Psoas muscle (tissue), 8 donors: ENCODE measurements at places on chromosomes 2 and 18. TPM values are rescaled to one million over a fixed set of nuclear protein-coding genes. Genes with fewer than 3 reads are reported as not detected.
A peak's percentile ranks its signal among the peaks of the same experiment; 100 is the strongest.

DNA sequence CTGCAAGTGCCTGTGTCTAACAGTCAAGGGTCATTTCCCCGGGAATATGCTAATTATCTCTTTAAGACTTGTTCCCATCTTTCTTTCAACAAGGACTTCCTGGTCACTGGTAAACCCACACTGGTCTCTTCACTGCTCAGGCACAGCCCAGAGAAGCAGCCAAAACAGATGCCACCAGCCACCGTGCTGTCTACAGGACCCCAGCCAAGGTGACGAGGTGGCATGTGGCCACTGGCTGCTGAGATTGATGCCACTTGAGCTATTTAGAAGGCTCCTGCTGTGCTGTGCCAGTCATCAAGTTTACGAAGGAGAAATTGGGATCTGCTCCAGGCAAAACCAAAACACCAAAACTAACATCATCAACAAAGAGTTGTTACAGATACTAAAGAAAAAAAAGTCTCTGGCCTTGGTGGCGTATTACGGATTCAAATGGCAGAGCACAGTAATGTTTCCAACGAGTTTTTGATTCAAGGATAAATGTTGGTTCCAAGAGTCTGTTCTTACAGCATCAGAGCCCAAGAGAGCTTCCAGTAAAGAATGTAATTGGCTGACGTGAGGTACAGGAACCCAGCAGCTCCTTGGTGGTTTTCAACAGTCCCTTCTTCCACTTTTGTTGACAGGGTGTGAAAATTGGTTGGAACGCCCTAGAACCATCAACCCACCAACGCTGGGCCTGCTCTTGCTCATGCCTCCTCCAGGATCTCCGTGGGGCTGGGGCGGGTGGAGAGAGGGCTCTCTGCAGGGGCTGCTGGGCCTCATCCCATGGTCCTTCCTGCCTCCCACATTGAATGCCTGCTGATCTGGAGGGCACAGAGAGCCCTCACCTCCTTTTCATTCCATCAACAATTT, 63.7 kb upstream of the ZCCHC2 start:
- H3K27ac ChIP-seq = peak overlapping the region; percentile 13
- no peaks in the 10 kb centered on the region for H3K27me3 ChIP-seq
- DNase-seq = peak; percentile 62
- H3K4me1 ChIP-seq = peaks cover 16% of the 10 kb centered on the region
- H3K36me3 ChIP-seq = no peaks in the 10 kb centered on the region

- DNase-seq = no peak
- H3K4me3 ChIP-seq = no peak overlapping the region
- H3K27me3 ChIP-seq = no peaks in the 10 kb centered on the region
- no peaks in the 10 kb centered on the region for H3K36me3 ChIP-seq
- no peak overlapping the region for H3K27ac ChIP-seq
- H3K4me1 ChIP-seq = no peaks in the 10 kb centered on the region
These were observed 89.0 kb downstream of the EIPR1 start for GRCh38 chr2:3288470-3289170.

GAREM1 gene
- 7.2 TPM for total RNA-seq

DNA sequence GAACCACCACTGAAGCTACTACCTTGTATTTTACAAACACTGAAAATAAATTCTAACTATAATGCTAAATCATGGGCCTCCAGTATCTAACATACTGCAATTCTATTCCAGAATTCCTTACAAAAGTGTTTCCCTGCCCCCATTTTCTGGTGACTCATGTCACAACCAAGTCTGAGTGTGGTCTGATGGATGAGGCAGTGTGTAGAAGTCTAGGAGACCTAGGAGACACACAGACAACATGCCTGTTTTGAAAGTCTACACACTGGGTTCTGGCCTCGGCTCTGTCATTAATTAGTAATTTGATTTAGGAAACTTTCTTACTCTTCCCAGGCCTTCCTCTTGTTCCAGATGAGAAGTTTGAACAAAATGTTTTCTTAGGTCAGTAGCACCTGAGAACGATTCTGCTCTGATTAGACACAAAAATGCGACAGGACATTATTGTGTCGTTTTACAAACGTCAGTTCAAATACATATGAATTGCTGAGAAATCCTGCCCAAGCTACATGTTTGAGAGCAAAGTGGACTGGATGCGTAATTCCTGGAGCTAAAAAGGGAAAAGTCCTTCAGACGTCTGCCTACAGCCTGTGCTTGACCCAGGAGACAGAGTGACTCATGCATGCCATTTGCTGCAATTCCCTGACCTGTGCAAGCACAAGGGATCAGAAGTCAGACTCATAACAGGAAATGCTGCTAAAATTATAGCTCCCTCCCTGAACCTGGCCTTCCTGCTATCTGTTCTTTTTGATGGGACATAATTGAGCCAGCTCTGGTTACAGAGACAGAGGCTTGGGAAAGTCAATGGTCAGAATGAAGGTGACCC, 494.4 kb downstream of the SOX11 start:
- H3K27ac ChIP-seq = no peak overlapping the region
- no peaks in the 10 kb centered on the region for H3K4me1 ChIP-seq
- H3K36me3 ChIP-seq = no peaks in the 10 kb centered on the region
- no peak for DNase-seq
- no peak overlapping the region for H3K4me3 ChIP-seq
- H3K27me3 ChIP-seq = no peaks in the 10 kb centered on the region

TCF7L1 gene
- total RNA-seq = 6.2 TPM

TRIM54 gene
- total RNA-seq = 409 TPM

- H3K4me1 ChIP-seq = peaks cover 28% of the 10 kb centered on the region
- H3K36me3 ChIP-seq = no peaks in the 10 kb centered on the region
- H3K27ac ChIP-seq = no peak overlapping the region
- peak; percentile 24 for DNase-seq
- H3K4me3 ChIP-seq = no peak overlapping the region
- H3K27me3 ChIP-seq = no peaks in the 10 kb centered on the region
These were observed 32.5 kb downstream of the GAREM1 start for GRCh38 chr18:32438173-32438572.

DNA sequence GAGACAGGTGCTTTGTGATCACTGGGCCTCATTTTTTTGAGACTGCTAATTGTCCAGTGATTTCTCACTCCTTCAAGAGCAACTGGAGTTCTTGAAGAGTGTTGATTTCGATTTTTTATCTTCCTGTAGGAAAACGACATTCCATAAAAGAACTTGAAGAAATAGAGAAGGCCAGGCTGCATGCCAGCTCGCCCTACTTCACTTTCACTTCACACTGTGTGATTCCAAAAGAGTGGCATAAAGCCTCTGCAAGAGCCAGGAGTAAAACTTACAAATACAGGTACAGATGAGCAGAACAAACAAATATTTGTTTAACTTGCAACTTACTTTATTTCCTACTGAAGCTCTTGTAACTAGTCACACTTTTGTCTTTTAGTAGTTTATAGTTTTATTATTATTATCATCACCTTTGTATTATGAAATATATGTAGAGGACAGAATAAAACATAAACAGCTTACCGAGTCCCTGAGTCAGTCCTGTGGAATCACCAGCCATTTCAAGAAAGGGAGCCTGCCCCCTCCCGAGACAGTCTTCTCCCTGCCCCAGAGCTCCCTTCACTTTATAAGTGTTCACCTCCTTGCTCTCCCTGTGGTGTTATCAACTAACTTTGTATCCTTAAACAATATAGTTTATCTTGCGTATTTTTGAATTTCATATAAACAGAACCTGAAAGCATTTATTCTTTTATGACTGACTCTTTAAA, 8.7 kb downstream of the FAM228A start:
- H3K4me1 ChIP-seq = no peaks in the 10 kb centered on the region
- no peak for DNase-seq
- H3K27ac ChIP-seq = no peak overlapping the region
- H3K27me3 ChIP-seq = no peaks in the 10 kb centered on the region

DNA sequence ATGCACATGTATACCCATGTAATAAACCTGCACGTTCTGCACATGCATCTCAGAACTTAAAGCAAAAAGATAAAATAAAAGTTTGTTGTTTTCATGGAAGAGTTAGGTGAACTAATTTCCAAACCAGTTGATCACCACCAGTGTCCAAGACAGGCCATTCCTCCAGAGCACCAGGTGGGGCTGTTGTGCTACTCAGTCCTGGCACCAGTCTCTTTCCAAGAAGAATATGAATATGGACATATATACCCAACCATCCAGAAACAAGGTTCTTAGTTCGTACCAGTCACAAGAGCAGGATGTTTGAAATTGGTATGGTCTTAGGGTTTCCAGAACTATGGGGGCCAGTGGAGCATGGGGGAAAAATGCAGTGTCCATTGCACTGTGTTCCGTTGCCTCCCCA, 17.2 kb upstream of the TNP1 start:
- H3K4me3 ChIP-seq = no peak overlapping the region
- DNase-seq = no peak
- H3K36me3 ChIP-seq = no peaks in the 10 kb centered on the region
- peaks cover 45% of the 10 kb centered on the region for H3K4me1 ChIP-seq

ICOS gene
- total RNA-seq = not detected

GFPT1 gene
- total RNA-seq = 33.3 TPM

TANC1 gene
- 3.9 TPM for total RNA-seq

GRCh38 chr2:41954304-41955291, 93.2 kb upstream of the PKDCC start:
- no peak overlapping the region for H3K27ac ChIP-seq
- no peaks in the 10 kb centered on the region for H3K4me1 ChIP-seq
- no peaks in the 10 kb centered on the region for H3K27me3 ChIP-seq
- H3K36me3 ChIP-seq = no peaks in the 10 kb centered on the region
- no peak overlapping the region for H3K4me3 ChIP-seq
- DNase-seq = no peak

DNA sequence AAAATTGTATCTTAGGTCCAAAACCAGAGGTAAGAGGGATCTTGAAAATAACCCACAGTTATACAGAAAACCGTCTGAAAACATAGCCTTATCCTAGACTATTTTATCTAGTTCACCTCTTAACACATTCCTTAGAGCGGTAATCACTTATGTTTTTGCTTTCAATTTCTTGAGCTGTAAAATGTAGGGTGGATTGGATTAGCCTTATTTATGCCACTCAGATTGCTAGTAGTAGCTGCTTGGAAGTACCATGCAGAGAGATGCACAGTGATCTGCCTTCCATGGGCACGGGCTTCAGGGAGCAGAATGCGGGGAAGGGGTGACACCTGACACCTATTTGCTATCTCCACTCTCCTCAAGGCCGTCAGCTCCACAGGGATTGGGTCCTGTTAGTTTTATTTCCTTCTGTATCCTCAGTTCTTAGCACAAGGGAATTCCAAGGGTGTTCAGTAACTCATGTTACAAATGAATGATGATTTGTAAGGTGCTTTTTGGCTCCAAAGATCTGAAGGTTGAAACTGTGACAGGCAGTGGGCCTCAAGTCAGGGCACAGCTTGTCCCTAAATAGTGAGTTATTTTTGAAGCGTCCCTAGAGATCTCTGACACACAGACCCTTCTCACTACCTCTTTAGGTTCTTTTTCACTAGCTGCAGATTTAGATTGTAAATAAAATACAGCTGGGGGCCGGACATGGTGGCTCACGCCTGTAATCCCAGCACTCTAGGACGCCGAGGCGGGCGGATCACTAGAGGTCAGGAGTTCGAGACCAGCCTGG, 64.0 kb upstream of the PMAIP1 start:
- peaks cover 13% of the 10 kb centered on the region for H3K27me3 ChIP-seq
- DNase-seq = no peak
- H3K36me3 ChIP-seq = no peaks in the 10 kb centered on the region
- no peaks in the 10 kb centered on the region for H3K4me1 ChIP-seq
- H3K4me3 ChIP-seq = no peak overlapping the region

DNA sequence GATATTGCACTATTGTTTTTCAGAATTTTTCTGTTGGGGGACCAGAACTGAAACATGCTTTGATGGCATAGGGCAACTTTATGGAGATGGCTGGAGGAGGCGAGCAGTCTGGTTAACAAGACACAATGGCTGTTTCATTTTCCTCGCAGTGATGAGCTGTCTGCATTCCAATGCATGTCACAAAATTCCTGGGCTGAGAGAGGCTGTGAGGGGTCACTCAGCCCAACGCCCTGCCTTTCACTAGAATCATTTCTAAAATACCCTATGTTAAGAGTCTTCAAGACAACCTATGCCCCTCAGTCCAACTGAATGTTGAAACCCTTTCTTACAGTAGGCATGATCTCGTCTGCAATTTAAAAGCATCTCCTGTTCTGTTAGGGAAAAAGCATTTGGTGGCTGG, 1090.0 kb downstream of the BCL11A start:
- H3K27ac ChIP-seq = no peak overlapping the region
- no peaks in the 10 kb centered on the region for H3K4me1 ChIP-seq
- no peaks in the 10 kb centered on the region for H3K36me3 ChIP-seq
- no peak for DNase-seq
- H3K27me3 ChIP-seq = no peaks in the 10 kb centered on the region
- no peak overlapping the region for H3K4me3 ChIP-seq

ILKAP gene
- total RNA-seq = 41.4 TPM

ZNF892 gene
- total RNA-seq = 0.76 TPM

DNA sequence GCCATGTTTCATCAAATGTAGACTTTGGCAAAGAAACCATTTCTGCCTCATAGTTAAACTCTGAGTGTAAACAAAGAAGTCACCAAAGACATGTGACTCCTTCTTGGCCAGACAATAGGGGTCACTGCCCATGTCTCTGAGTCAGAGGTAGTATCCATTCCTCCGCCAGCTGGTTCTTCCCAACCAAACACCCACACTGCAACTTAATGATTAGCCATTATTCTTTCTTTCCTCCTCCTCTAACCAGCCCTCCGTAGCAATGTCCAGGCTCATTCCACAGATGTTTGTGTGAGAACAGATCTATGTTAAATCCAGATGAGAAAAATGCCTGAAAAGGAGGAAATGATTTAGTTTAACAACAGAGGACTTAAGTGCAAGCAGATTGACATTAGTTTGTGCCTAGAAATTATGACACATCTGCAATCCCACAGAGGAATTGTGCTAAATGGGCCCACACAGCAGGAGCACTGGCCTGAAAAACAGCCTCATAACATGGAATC, 127.9 kb upstream of the SH3BP4 start:
- DNase-seq = no peak
- H3K27ac ChIP-seq = peak overlapping the region; percentile 16
- no peaks in the 10 kb centered on the region for H3K36me3 ChIP-seq
- H3K4me3 ChIP-seq = no peak overlapping the region
- no peaks in the 10 kb centered on the region for H3K27me3 ChIP-seq

SPTBN1 gene
- total RNA-seq = 98.2 TPM

DNA sequence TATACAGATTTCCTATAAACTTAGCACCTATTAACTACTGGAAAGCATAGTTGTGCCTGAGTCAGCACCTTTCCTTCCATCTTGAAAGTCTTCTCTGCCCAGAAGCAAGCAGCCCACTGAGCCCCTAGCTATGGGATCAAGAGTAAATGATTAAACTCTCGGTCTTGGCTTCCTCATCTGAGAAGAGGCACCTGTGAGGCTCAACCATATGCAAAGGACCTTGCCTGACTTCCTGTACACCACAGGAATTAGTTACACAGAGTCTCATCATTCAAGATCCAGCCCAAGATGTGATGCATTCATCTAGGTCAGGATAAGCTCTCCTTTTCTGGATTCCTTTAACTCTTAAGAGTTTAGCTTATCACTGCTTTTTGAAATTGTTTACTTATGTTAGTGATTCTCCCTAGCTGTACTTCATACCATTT, 96.0 kb downstream of the CDH2 start:
- no peaks in the 10 kb centered on the region for H3K27me3 ChIP-seq
- no peaks in the 10 kb centered on the region for H3K4me1 ChIP-seq
- DNase-seq = no peak
- no peaks in the 10 kb centered on the region for H3K36me3 ChIP-seq
- no peak overlapping the region for H3K4me3 ChIP-seq
